ENCODE measurements at places on chromosomes 11 and 22.
A peak's percentile ranks its signal among the peaks of the same experiment; 100 is the strongest.

DNA sequence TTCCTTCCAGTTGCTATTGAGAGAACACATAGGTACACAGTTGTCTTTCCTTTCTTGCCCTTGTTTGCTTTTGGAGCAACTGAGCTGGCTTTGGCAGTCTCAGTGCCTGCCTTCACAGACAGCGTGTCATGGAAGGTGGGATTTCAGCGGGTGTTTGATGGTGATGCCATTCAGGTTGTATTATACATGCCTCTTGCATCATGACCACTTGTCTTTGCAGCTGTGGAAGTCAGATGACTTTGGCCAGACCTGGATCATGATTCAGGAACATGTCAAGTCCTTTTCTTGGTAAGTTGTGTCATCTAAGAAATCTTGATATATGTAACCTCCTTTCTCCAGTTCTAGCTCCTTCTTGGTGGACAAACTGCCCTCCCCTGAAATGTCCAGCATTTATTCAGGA, 37.1 kb upstream of the SORL1-AS1 start:
- DNase-seq = no peak

- DNase-seq = peak; percentile 41
These were observed 18.2 kb downstream of the ADM start for GRCh38 chr11:10322830-10323792.

GRCh38 chr11:66725647-66726046, 3.4 kb downstream of the SPTBN2 start:
- no peak for DNase-seq

DNA sequence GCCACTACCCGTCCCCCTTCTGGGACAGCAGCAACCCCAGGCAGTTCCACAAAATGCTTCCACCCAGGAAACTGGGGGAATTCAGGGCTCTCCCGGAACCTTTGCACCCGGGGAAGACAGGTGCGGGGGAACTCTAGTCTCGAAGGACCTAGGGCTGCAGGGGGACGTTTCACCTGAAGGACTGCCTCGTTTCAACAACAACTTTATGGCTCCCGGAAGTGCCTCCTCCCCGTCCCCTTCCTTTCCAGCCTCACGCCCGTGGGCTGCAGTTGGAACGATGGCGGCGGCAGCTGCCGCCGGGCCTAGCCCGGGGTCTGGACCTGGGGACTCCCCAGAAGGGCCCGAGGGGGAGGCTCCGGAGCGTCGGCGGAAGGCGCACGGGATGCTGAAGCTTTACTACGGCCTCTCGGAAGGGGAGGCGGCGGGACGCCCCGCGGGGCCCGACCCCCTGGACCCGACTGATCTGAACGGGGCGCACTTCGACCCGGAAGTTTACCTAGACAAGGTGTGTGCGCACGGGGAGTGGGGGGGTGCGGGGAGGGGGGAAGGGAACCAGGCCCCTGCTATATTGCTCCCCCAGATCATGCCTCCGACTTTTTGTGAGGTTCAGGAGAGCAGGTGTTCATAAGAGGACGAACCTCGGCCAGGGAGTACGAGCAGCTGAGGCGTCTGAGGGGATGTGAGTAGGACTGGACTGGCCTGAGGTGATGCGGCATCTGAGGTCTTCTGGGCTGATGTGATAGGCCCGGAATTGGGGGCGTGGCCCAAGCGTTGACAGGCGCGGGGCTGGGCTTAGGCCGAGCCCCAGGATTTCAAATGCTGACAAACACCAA, at the start of gene VPS51:
VPS51 (plus strand) TSS at position 241 of the 833 bp plus-strand sequence; CDS start at position 278, 37 bp downstream.
- peak; percentile 47 for DNase-seq

DNA sequence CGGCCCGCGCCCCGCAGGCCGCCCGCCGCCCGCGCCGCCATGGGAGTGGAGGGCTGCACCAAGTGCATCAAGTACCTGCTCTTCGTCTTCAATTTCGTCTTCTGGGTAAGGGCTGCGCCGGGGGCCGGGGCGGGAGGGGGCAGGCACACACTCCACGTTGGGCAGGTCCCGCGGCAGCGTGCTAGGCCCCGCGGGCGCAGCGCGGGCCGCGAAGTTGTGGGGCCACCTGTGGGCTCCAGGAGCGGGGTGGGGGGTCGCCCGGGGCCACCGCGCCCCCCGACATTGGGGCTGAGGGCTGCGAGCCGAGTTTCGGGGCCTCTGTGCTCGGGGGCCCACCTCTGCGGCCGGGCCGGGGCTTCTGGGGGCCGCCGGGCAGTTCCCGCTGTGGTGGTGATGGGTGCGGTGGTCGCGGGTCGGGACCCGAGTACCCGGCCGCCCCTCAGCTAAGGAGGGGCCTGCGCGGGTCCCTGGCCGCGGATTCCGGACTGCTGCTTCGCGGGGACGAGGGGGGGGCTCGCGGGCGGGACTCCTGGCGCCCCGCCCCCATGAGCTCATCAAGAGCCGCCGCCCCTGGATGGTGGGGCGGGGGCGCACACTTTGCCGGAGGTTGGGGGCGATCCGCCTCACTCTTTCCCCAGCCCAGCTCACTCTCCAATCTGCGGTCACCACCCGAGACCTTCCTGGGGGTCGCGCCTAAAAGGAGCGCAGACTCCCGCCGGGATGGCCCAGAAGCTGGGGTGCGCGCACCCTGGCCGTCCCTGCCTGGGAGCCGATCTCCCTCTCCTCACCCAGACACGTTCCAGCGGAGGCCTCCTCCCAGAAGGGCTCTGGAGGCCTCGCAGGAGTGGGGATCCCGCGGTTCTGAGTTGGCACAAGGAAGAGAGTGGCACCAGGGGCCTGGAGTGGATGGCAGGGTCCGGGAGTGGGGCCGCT, 667 bp downstream of the CD81 start:
- no peak for DNase-seq

- no peak for DNase-seq
These were observed 560.0 kb downstream of the INSC start for GRCh38 chr11:15674756-15675155.

GRCh38 chr11:62315431-62315830, 16.6 kb upstream of the SCGB1D4 start:
- DNase-seq = no peak

DNA sequence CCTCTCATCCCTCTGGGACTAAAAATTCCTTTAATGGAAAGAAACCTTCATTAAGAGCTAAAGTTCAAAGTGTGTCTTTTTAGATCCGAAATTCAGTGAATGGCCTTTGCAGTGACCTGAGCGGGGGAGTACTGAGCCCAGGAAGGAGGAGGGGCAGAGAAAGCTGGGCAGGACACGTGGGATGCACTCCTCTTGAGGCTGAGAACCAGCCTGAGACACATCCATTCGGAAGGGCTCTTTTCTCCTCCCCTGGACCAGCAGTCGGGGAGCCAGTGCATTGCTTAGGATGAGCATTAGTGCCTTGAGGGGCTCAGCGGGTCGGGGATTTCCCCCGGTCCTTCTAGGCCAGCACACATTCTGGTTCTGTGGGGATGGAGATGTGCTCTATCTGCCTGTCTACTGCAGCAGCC, 258.9 kb upstream of the B3GAT1 start:
- DNase-seq = no peak

GRCh38 chr22:28771195-28771791, 1.2 kb upstream of the CCDC117 start:
- DNase-seq = no peak

DNA sequence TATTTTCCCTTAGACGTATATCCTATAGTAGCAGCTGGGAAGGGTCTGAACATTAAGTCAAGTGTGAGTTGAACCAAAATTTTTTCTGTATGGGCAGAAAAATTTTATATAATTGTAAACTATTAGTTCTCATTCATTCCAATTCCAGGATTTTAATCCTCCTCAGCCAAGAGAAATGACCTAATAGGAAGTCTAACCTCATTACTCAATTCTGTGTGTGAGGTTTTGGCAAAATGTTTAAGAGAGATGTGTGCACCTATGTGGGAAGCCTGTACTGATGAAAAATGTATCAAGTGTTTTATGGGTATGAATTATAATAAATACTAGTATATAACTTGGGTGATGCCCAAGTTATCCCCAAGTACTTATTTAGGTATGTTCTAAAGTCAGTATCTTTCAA, 311.6 kb upstream of the PITPNB start:
- no peak for DNase-seq

GRCh38 chr11:84103096-84103495, 816.9 kb upstream of the CCDC90B start:
- no peak for DNase-seq

DNA sequence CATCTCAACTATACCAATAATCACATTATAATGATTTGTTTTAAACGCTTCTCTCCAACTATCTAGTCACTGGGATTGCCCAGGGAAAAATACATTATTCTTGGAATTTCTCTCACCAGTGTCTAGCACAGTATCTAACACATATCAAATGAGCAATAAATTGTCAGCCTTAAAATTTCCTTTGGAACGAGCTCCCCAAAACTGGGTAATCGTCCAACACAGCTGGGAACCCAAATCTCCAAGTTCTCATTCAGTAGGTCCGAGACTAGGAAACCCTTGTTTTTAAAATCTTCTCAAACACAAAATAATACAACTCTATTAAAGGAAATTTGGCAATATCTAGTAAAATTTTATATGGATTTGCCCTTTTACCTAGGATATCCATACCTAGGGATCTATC, 327.8 kb upstream of the ARHGAP42 start:
- no peak for DNase-seq

DNA sequence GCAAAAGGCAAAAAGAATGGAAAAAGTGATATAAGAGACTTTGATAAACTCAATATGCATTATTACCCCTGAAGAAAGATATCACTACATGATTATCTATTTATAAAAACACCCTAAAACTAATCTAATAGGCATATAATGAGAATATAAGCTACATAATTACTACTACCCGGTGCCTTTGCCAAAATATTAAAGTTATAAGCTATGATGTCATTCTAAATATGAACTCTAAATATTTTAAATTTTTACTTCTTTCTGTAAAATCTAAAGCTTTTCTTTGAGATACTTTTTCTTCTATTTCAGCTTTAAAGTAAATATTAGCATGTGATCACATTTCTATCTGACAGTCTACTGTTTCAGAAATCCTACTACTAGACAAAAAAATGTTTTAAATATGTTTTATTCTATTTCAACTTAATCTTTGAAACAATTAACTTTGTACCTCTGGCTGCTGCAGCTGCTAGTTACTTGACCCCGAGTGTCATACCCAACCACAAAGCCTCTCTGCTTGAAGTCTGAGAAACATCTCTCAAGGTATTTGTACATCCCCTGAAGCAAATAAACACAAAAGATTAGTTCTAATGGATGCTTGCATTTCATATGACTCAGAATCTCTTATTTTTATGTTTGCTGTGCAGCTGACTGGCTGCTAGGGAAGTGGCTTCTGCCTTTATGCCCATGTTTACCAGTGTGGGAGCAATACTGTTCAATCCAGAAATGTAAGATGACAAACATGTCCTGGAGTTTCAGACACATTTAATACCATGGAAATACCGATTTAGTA, 26.8 kb downstream of the PGM2L1 start:
- peak; percentile 74 for DNase-seq

- DNase-seq = peak; percentile 70
These were observed 9.7 kb downstream of the FXYD2 start for GRCh38 chr11:117814766-117815261.

DNA sequence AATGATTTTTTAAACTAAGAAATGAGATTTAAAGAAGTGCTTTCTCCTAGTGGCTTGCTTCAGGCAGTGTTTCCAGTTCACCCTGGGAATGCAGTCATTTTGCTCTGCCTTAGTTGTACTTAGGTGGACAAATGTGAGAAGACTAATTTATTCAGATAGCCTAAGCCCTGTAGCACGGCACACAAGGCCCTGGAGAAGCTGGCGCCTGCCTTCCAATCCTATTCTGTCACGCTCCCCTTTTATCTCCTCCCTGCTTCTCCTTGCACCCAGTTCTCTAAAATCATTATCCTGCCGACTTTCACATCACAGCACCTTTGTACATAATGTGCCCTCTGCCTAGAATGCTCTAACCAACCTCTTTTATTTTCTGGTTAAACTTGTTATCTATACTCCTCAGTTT, 64.0 kb downstream of the PPME1 start:
- no peak for DNase-seq

DNA sequence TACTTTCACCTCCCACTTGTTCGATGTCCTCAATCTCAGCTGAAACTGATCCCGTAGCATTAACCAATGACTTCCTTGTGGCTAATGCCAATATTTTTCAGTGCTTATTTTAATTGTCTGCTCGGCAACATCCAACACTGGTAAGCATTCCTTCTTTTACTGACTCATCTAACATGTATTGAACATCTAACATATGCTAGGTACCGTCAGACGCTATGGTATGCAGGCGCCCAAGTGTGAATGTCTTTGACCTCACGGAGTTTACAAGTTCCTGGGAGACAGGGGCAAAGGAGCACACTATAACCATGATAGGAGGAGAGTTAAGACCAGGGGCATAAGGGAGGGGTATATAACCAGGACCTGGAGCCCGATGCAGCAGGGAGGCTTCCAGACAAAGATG, 1.7 kb downstream of the BRMS1 start:
- no peak for DNase-seq

DNA sequence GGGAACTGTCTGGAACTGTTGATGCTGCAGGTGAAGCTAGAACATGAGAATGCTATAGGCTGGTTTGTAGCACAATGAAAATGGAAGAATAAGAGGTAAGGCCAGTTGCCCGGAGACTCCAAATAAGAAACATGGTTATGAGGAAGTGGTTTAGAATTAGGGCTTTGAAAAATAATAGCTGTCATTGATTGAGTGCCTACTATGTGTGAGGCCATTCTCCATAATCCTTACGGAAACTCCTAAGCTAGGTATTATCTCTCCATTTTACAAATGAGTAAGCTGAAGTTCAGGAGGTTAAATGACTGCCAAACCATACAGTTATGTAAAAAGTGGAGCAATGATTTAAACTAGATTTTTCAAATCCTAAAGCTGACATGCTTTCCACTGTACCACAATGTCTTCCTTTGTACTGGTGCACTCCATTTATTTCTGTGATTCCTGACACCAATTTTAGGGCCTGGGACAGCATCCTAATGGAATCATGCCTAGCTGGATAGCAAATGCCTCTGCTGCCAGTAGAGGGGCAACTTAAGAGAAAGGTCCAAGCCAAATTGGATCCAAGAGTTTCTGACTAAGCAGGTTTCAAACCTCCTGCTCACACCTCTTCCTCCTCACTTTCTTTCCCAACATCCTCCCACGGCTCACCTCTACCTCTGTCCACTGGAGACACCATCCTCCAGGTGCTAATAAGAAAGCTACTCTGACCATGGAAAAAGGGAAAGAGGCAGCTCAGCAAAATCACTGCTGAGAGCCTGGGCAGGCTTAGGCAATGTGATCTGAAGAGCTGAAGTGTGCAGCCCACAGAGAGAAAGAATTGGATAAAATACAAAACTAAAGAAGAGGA, 46.9 kb upstream of the PICALM start:
- no peak for DNase-seq

DNA sequence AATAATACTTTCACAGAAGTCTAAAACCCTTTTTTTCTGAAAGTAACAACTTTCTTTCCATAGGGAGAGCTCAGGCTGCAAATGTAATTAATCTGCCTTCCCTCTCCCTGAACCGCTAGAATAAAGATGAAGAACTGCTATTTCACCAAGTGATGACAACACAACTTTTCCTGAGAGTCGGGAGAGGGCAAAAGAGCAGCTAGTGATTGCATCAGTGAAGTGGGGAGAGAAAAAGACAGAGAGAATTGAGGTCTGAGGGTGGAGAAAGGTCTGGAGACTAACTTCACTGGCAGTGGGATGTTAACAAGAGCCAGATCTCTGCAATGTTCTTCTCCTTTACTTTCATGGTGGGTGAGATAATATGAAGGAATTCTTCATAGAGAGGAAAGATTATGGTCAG, 10.9 kb upstream of the MPEG1 start:
- no peak for DNase-seq

GRCh38 chr11:76918941-76919386, 58.2 kb downstream of the ACER3 start:
- DNase-seq = peak; percentile 11

Measured in NCI-H1417 treated with DMSO at 0.1 percent for 48 hours (cell line).